Cerebellum (tissue), 4 donors: ENCODE measurements at places on chromosomes 13 and 19. TPM values are rescaled to one million over a fixed set of nuclear protein-coding genes. Genes with fewer than 3 reads are reported as not detected.

CYP4F3 gene
- 0.18 TPM for total RNA-seq

ZNF730 gene
- total RNA-seq: 14.1 TPM

FARP1 gene
- 106 TPM for total RNA-seq

HSD17B14 gene
- 3.3 TPM for total RNA-seq

LRG1 gene
- total RNA-seq: 1.2 TPM

RFPL4AL1 gene
- not detected for total RNA-seq

ZNF792 gene
- total RNA-seq: 17.3 TPM

SCAMP4 gene
- total RNA-seq: 19.6 TPM

CCDC8 gene
- 7.7 TPM for total RNA-seq

FREM2 gene
- total RNA-seq: 30.4 TPM

DBP gene
- total RNA-seq: 3.2 TPM

PGLYRP2 gene
- total RNA-seq: not detected

IRGC gene
- not detected for total RNA-seq

CGB2 gene
- total RNA-seq: not detected

TRPC4 gene
- 10.8 TPM for total RNA-seq

SPC24 gene
- 13.3 TPM for total RNA-seq

SIGLEC5 gene
- 0.27 TPM for total RNA-seq

BCAM gene
- total RNA-seq: 4.3 TPM

ACTMAP gene
- 0.82 TPM for total RNA-seq

RAB3A gene
- total RNA-seq: 35.7 TPM

SLC10A2 gene
- not detected for total RNA-seq

RNF225 gene
- total RNA-seq: not detected

VSTM1 gene
- total RNA-seq: not detected

APOC1 gene
- total RNA-seq: 3.7 TPM

ZNF850 gene
- 6.9 TPM for total RNA-seq

CHST8 gene
- 7.3 TPM for total RNA-seq

LILRA2 gene
- 0.27 TPM for total RNA-seq

KASH5 gene
- not detected for total RNA-seq

AMER2 gene
- 113 TPM for total RNA-seq

GPR12 gene
- 25.2 TPM for total RNA-seq

KLK11 gene
- total RNA-seq: not detected

AMH gene
- total RNA-seq: 1.6 TPM

C13orf42 gene
- total RNA-seq: not detected

CD79A gene
- not detected for total RNA-seq

SERP2 gene
- 17.1 TPM for total RNA-seq

C19orf85 gene
- not detected for total RNA-seq

ONECUT3 gene
- total RNA-seq: not detected

IL17D gene
- 8.5 TPM for total RNA-seq

PSG2 gene
- total RNA-seq: not detected

PABPC3 gene
- total RNA-seq: 0.27 TPM

CGB3 gene
- not detected for total RNA-seq

ZNF418 gene
- 39.0 TPM for total RNA-seq

CEACAM3 gene
- not detected for total RNA-seq

GARIN5A gene
- total RNA-seq: 2.4 TPM

PSPN gene
- total RNA-seq: 3.3 TPM

ZIC2 gene
- total RNA-seq: 79.8 TPM

ZNF230 gene
- total RNA-seq: 7.7 TPM
